D721Med (cell line): ENCODE measurements at places on chromosomes 6 and 20.

DNA sequence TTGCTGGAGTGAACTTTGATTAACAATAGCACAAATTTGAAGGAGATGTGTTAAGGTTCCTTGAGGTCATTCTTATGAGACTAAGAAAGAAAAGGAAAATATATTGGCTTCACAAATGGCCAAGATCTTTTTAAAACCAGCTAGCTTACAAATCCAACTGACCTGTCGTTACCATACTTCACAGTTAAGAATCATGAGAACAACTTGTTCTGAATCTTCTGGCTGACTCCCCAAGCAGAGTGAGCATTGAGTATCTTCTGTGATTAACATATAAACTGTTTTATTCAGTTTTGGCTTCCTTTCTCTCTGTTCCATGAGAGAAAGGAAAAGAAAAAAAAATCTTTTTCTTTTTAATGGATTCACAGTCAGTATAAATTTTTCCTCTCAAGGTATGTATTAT is 277.1 kb downstream of the KHDC1L start:
- no peak for DNase-seq

GRCh38 chr20:23541330-23541729 is 27.0 kb downstream of the CST9L start:
- no peak for DNase-seq

DNA sequence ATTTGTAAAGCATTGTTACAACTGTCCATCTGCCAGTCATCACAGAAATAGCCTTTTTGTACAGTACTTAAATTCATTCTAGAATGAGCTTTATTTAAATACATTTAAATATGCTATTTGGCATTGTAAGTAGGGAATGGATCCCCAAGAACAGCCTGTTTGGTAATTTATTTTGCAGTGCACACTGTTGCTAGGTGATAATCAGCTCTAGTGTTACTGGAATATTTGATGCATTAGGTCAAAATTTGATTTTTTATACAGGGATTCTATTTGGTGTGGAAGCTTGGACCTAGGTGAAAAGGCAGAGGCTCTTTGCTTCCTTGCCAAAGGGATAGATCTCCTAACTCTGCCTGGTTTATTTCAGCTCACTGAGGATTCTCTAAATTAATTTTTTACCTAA is 593.7 kb downstream of the EPM2A start:
- DNase-seq, result no peak

- no peak for DNase-seq
These were observed 11.4 kb downstream of the HSPA1B start for GRCh38 chr6:31838968-31839367.

DNA sequence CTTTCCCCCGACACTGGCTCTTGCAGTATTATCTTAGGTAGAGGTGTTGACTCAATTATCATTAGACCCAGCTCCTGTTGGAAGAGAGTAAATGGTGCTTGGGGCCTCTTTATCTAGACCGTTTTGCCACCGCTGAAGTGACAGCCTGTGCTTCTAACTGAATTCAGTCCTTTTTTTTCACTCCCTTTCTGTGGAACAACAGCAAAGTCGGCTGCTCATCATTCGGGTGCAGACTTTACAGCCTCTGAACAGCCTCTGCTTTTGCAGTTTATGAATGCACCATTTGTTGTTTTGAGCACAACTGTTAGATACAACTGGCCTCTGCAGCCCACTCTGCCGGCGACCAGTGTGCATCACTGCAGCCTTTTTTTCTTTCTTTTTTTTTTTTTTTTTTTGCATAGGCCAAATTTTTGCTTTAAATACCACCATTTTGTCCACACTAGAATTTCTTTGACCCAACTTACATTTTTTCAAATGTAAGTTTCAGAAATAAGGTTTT is 35.8 kb downstream of the RREB1 start:
- DNase-seq, result no peak

DNA sequence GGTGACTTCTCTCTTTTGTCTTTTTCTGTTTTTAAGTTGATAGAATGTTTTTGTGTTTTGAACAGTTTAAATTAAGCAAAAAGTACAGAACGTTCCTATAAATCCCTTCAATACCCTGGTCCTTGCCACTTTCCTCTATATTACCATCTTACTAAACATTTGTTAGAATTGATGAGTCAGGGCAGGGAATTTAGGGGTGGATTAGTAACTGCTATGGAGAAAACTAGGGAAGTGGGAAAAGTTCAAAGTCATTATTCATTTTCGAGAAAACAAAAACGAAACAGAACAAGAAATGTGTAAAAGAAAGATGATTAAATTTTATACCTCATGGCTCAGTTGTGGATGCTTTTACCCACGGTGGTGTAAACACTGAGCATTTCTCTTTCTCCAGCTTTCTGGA is 240.4 kb upstream of the SULF2 start:
- DNase-seq, result no peak

DNA sequence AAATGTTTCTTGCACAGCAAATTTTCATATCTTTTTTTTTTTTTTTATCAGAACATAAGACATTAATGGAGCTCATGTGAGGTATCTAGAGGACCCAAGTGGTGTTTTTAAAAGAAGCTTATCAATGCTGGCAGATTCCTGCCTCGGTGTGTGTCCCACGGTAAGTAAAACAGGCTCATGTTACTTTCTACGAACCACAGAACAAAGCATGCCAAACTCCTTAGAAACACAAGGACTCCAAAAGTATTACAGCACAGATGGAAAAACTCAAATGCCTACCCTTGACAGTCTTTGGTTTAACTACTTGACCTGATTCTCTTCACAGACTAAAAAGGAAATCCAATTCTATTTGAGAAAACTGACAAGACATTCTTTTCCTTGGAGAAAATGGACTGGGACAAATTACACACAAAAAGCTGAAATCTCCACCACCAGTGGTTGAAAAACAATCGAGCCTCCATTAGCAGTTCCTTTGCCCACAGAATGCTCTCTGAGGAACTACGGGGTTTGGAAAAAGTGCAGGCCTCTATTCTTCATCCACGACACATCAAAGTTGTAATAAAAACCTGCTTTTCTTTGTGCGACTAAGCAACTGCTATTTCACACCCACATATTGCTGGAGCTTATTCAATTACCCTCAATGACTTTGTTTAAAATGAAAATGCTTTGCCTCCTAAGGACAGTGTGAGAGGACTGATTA is 5.4 kb downstream of the METTL24 start:
- DNase-seq, result no peak

DNA sequence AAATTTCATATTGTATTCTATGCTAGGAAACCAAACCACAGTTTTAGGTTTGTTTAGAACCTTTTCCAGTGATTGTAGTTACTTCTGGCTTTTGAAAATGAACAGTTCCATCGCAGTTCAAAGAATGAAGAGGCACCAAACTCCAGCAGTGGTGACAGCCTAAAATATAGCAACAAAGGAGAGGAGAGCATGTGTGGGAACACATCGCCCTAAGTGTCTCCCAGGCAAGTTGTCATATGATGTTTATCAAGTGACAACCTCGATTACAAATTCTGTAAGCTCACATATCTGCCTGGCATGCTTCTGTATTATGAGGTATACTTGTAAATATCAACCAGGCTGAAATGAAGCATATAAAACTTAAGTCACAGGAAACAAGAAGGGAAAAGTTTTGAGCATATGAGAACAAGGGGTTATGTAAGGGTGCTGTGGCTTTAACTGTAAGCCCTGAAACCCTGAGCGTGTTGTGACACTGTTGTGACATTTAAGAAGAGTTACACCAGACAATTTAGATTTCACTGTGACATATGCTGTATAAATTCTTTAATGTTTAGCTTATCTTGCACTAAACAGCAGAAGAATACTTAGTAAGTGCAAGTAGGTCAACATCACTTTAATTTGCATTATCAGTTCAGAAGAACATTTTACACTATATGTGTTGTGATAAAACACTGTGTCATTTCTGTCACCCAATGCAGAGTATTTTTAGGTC is 29.1 kb upstream of the FBXL4 start:
- DNase-seq, result no peak

DNA sequence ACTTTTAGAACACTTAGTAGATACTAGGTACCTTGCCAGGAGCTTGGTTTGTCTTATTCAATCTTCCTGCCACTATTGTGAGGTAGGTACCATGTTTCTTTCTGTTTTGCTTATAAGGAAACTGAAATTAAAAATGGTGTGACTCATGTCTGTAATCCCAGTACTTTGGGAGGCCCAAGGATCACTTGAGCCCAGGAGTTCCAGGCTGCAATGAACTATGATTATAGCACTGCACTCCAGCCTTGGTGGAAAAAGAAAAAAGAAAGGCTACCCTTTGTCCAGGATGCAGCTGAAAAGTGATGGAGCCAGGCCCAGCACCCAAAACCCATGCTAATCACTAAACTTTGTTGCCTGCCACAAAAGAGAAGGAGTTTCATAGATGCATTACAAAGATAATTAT is 34.1 kb upstream of the LAMA4 start:
- DNase-seq, result no peak

DNA sequence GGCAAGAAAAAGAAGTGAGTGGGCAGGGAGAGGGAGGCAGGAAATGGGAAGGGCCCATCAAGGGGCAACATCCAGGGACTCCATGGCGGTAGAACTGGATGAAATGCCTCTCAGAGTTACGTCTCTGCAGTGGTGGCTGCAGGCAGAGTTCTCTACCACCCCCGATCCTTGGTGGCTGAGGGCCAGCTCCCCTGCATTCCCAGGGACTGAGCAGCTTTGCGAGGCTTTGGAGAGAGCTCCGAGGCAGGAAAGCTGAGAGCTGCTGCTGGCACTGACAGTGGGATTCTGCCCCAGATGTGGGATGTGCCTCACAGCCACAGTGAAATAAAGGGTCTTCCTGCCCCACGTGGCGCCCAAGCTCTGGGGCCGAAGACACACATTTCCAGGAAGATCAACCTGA is 236.6 kb downstream of the SLC24A3 start:
- no peak for DNase-seq

DNA sequence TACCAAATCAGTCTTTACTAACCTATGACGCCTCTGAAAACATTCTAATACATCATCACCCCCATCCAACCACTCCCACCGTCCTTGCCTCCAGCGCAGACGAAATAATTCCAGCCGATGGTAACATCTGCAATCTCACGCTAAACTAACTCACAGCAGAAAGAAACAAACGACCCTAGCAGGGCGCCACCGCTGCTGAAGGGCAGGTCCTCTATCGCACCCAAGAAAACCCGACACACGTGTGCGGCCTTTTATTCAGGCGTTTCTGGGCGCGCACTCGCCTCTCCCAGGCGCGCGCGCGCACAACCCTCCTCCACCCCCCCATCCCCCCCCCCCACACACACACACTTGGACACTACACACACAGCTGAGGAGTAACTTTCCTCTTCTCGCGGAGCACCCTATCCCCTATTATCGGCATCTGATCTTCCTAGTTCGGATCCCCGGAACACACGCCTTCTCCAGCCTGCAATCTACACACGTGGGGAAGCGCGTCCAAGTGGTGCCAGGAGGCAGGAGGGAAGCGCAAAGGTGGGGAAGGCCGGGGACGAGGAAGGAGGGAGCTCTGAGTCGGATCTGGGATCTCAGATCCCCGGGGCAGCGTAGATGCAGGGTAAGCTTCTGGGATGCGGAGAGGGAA is 1.4 kb downstream of the GFOD1 start:
- no peak for DNase-seq

GRCh38 chr6:89924231-89924630 is 30.0 kb downstream of the GJA10 start:
- DNase-seq, result no peak

GRCh38 chr20:10547276-10548114 is 112.4 kb downstream of the SLX4IP start:
- DNase-seq, result no peak

DNA sequence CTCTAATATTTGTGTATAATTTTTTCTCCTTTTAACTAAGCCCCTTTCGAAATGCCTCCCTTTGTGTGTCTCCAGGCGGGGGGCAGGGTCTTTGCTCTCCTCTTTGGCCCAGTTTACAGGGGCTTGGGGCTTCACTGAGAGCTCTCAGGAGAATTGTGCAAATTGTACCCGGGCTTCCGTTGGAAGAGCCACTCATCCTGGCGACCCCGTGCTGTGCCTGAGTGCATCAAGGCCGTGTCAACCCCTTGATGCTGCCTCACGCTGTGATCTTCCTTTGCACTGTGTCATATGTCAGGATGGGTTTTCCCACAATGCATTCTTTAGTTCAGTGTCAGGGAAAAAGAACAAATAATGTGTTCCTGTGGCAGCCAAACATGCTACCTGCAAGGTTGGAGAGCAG is 118.0 kb upstream of the POU3F2 start:
- no peak for DNase-seq

GRCh38 chr20:35833241-35833640 is 61.4 kb downstream of the PHF20 start:
- DNase-seq, result no peak

DNA sequence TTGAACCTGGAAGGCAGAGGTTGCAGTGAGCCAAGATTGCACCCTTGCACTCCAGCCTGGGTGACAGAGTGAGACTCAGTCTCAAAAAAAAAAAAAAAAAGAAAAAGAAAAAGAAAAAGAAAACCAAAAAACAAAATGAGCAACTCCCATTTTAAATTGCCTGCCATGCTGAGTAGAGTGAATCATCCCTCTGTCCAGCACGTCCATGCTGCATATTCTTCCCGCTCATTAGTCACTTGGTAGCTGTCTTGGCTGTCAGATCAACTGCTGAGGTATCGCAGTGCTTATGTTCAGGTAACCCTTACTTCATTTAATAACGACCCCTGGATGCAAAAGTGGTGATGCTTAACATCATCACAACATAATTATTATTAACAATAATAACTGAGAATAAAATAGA is 72.6 kb upstream of the RNF24 start:
- DNase-seq, result no peak

DNA sequence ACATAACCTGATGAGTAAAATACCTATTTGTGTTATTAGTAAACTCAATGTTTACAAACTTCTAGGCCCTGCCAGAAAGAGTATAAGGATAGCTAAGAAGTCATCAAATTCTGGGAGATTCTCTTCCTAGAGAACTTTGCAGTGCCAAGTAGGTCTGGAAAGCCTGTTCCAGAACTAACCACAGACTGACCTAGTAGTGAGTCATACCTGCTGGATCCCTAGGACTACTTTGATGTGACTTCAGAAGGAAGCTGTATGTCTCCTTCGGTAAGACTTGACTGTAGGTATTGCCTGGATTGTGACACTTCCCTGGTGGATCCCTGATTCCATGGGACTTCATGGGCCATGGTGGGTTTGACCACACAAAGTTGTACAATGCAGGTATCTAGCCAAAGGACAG is 131.7 kb downstream of the DNAH8 start:
- no peak for DNase-seq

DNA sequence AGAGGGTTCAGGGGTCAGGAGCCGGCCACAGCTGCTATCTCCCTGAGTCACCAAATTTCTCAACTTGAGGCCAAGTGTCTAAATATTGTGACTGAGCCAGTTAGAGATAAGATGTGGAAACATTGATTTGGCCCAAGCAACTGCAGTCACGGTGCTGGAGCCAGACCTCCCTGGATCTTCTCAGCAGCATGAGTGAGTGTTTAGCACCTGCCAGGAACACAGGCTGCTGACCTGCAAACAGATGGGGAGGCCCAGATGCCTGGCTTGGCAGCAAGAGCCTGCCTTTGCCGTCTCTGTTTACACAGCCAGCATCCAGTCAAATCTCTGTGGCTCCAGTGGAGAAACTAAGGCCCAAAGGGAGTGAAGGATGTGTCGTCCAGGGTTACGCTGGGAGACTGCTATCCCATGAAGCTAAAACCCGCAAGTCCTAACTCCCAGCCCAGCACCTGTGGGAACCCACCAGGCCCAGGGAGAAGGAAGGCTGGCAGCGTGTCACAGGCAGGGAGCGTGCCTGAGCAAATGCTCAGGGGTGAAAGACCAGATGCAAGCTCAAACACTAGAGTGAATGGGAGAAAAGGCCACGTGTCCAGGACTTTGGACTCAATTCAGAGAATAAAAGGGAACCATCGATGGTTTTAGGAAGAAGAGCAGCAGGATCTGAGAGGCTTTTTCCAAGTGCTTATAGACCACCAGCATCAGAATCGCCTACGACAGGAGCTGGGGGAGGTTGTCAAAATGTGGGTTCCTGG is 15.9 kb upstream of the PTGIS start:
- DNase-seq, result no peak
